ENCODE measurements at places on chromosomes 5 and 9.

DNA sequence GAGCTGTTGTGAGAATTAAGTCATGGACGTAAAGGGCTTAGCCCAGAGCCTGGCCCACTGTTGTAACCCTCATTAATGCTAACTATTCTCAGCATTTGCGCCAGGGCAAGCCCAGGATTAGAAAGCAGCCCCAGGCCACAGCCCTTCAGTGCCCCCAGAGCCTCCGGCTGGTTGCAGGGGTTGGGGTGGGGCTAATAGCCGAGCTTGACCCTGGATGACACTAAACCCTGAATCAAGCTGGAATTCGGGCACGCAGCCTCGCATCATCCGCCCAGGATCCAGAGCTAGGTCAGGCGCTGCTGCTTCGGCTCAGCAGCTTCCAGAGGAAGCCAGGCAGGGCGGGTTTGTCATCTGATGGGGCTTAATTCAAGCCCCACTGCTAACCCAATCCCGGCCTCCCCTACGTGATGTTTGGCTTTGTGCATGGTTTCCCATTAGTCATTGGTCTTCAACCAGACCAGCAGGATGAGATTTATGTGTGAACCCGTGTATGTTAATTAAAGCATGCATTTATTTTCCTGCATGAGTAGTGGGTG lies 1.2 kb upstream of the MEGF9 start:
- no peak for DNase-seq

GRCh38 chr9:5665059-5665458 lies 36.2 kb downstream of the RIC1 start:
- DNase-seq, result no peak

- DNase-seq, result no peak
Observed at GRCh38 chr9:90308691-90309090, 333.9 kb downstream of the DIRAS2 start.

DNA sequence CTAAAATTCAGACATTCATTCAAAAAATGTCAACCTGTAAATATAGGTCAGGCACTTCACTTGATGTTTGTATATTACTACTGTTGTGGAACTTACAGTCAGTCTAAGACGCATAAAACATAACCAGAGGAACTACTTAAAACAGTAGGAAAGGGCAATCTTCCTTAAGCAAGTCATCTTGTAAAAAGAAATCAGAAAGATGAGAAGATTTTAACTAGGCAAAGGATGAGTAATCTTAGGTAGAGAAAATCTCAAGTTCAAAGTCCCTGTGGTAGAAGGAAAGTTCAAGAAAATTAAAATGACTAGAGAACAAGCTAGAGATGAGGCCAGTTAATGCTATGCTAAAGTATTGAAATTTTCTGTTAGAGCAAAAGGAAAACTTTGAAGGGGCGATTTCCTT lies 152.4 kb downstream of the RAPGEF6 start:
- no peak for DNase-seq

DNA sequence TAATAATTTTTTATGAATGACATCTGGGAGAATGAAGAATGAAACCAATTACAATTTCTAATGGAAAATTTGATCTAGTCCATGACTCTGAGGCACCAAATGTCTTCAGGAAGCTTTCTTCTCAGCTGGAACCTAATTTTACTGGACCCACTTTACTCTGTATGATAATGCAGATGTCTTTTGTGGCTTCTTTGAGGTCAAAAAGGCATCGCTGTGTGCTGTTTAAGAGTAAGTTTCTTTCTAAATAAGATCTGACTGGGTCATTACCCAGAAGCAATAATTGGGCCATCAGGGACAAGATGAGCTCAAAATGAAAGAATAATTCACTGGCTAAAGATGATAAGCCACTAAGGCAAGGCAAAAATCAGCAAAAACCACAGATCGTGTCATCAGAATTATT lies 633.4 kb downstream of the PSAT1 start:
- DNase-seq, result no peak

GRCh38 chr9:14072850-14073249 lies 241.1 kb downstream of the NFIB start:
- no peak for DNase-seq

DNA sequence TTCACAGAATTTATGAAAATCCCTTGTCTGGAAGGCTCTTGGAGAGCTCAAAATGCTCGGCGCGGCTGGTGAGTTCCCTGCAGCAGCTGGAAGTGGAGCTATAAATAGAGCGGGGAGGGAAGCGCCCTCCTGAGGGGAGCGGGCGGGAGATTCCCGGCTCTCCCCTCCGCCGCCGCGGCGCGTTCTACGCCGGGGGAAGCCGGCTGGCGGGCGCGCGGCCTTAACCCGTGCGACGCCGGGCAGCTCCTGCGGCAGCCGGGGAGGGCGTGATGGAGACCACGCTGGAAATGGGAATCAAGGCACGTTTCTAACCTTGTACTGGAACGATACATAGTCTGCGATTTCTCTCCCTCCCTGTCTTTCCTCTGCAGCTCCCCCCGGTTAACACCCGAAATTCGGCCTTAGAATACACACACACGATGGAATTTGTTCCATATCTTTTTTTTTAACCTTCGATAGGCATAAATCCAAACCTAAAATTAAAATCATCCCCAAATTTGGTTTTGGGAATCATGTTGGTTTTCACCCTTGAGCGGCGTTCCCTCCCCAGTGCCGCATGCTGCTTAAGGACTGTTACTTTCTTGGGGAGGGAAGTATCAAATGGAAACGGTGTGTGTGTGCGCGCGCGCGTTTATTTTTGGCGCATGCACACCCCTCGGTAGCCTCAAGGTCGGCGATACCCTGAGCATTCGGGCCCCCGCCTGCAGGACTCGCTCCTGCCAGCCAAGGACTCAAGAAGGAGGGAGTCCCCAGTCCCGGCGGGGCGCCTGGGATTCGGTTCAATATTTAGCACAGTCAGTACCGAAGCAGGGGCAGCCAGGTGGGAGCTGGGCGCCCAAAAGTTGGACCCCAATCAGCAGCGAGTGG lies 306.3 kb upstream of the KCNN2 start:
- peak; percentile 67 for DNase-seq

- DNase-seq, result no peak
Observed at GRCh38 chr5:98416541-98416940, 356.9 kb upstream of the RGMB start.

DNA sequence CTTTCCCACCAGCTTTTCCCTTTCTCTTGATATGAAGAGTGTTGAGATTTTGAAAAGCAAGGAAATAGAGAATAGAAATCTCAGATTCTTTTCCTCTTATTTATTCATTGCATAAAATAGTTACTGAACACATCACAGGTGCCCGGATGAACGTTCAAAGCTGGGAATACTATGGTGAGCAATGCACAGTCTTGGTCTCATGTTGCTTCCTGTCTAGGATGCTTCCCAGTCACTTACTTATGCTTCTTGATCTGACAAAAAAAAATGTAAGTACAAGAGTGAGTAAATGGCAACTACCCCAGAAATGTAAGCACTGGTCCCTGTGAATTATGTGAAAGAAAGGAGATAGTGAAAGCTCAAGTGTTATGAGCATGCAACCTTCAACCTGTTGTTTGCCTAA lies 153.5 kb upstream of the S1PR3 start:
- DNase-seq, result no peak

DNA sequence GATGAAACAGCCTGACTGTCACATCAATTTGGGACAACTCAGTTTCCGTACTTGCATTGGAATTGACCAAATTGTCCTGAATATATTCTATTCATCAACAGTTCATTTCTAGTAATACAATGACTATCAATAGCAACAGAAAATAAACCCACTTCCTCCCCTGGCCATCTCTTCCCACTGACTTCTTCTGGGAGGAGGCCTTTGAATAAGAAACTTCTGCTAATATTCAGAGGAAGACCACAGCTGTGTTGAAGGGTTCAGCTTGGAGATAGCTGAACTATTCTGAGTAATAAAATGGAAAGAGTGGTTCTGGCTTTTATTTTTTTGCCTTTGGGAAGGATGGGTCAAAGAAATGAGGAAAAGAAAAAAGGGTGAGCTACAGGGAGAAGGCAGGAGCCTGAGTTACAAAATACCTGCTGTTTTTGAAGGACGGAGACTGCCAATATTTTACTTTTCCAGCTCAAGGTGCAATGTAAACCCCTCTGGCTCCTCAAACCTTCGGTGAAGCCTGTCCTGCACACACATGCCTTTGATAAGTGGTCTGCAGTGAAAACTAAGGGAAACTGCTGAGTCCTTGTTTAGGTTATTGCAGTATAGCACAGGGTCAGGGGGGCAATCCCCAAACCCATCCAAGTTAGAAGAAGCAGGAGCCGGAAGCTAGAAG lies 29.9 kb downstream of the FYB1 start:
- DNase-seq, result no peak

DNA sequence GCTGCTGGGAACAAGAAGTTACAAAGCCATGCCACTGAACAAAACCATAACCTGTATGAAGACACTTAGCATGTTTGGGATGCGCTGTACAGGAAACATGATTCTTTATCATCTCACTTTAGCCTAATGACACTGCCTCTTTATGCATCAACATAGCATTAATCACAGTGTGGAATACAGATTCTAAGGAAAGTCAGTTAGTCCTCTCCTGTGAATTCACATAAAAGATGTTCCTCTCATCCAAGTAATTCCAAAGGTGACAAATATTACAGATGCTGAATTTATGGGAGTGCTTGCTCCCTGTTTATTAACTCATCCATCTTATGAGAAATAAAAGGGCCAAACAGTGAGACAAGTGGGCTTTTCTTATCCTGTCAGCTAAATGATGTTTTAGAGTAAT lies 1677.7 kb downstream of the EFNA5 start:
- DNase-seq, result no peak

DNA sequence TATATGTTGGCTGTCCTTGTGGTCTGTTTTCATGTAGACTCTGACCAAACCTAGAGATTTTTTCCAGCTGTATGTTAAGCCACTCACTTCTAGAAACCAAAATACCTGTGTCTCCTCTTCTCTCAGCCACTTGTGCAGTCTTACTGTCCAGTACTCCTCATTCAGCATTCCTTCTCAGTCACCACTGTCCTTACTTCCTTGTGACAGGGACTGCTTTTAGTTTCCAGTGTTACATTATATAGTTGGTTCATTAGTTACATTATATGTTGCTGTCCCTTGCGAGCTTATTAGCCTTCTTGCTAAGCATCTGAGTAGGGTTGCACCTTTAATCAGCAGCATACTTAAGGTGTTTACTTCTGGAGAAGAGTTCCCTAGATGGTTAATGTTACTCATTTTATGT lies 4.3 kb downstream of the ATP6V1G1 start:
- DNase-seq, result no peak

GRCh38 chr5:111229871-111230810 lies 6.0 kb downstream of the CAMK4 start:
- DNase-seq, result no peak

DNA sequence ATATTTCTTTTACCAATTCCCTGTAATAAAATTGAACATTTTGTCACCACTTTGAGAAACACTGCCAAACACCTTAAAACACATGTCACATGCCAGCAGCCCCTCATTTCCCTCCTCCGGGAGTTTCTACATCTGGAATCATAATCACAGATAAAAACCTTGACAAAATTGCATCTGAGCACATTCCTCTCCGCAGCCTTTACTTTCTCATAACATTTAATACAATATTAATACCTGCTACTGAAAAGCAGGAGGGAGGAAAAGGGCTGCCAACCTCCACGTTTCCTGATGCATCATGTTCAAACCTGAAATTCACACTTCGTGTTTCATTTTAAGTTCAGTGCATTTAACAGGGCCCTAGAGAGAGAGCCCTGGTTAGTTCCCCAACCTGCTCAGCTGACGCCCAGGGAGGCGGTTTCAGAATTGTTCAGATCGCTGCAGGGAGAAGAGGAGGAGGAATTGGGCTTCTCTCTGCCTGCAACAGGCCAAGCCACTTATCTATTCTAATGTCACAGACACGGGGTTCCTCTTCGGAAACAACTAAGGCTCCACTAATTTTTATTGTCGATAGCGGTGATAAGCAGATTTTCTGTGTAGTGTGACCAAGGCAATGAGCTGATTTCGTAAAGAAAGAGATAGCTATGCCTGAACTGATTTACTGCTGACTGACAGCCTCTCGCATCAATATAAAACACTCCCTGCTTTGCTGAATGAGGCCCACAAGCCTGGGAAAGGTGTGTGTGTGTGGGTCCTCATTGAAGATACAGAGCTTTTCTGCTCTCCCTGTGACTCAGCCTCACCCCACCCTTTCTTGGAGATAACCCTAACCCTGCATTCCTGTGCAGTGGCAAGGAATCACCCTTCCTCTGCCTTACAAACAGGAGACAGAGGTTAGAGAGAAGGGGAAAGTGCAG lies 4.9 kb upstream of the LHX2 start:
- no peak for DNase-seq

- DNase-seq, result no peak
Observed at GRCh38 chr5:172869691-172870090, 35.6 kb downstream of the ERGIC1 start.

- DNase-seq, result no peak
Observed at GRCh38 chr5:139410121-139410992, 6.5 kb upstream of the SPATA24 start.

DNA sequence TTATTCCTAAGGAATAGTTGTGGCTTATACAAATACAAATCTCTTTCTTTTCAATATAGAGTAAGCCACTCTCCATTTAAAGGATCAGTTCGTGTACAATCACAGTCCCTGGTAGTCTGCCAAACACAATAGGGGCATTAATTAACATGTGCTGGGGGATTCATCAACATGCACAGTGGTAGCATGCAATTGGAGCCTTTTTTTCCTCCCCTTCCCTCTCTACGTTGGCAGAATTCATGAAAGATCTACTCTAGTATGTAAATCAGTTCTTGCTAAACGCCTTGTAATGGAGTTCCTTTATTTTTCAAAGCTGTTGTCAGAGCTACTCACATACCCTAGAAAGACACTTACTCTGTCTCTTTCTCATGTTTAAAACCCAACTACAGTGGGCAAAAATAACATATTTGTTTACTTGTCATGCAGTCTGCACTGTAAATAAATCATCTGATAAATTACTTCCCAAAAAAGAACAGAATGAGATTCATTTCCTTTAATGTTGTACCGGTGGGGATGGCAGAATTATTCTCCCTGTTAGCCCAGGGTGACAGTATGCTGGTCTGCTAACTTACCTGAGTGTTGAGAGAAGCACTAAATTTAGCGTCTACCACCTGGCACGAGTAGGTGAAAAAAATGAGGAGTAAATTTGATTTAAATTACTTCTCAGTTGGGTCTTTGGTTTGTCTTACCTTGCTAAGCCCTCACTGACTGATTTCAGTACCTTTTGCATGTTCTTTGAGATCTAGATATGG lies 341.5 kb upstream of the CCNH start:
- no peak for DNase-seq

GRCh38 chr5:85647349-85648127 lies 970.2 kb upstream of the COX7C start:
- no peak for DNase-seq

DNA sequence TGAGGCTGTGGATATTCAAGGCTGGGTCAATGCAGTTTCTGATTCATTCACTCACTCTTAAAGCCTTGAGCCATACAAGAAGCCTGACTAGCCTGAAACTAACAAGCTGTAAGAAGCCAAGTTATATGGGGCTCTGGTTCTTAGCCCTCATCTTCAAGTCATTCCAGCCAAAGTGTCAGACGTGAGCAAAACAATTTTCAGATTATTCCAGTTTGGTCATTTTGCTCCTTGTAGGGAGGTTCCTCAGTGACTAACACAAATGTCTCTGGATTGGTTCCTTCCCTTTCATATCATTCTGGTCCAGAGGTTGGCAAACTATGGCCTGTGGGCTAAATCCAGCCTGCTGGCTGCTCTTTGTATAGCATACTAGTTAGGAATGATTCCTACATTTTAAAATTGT lies 12.5 kb upstream of the SHOC1 start:
- no peak for DNase-seq
